Metanephros (tissue), 2 donors: ENCODE measurements at places on chromosomes 4 and X. TPM values are rescaled to one million over a fixed set of nuclear protein-coding genes. Genes with fewer than 3 reads are reported as not detected.

The UBE2D3 gene
- 382 TPM for total RNA-seq

The NR3C2 gene
- 32.6 TPM for total RNA-seq

The GAGE1 gene
- total RNA-seq: not detected

The MMRN1 gene
- total RNA-seq: 5.1 TPM

The NR0B1 gene
- 0.53 TPM for total RNA-seq

The TIMM8A gene
- 7.1 TPM for total RNA-seq

The RBMX gene
- total RNA-seq: 222 TPM
